ENCODE measurements at places on chromosomes 16 and 17.
A peak's percentile ranks its signal among the peaks of the same experiment; 100 is the strongest.

- no peak for DNase-seq
Measured at GRCh38 chr16:49120631-49121030, 161.0 kb downstream of the CBLN1 start.

GRCh38 chr16:87241137-87241771 is 75.9 kb downstream of the C16orf95 start:
- no peak for DNase-seq

DNA sequence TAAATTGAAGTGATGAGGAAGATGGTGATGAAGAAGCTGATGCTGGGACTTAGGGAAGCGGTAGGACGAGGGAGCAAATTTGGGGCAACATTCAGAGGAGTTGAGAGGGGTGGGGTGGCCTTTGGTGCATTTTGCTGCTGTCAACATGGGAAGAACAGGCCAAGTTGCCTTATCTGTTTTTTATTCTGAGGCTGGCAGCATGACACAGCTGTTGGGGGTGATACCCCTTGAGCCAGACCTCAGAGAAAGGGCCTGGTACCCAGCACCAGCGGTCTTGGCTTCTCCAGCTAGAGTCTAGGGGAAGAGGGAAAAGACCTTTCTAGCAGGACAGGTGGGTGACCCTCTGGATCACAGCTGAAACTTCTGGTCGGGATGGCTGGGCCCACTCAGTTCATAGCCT is 4.6 kb downstream of the IGFBP4 start:
- DNase-seq: no peak

GRCh38 chr16:87207509-87207908 is 109.7 kb downstream of the C16orf95 start:
- DNase-seq: no peak

GRCh38 chr16:57507136-57508034 is 21.1 kb upstream of the DOK4 start:
- DNase-seq: no peak

DNA sequence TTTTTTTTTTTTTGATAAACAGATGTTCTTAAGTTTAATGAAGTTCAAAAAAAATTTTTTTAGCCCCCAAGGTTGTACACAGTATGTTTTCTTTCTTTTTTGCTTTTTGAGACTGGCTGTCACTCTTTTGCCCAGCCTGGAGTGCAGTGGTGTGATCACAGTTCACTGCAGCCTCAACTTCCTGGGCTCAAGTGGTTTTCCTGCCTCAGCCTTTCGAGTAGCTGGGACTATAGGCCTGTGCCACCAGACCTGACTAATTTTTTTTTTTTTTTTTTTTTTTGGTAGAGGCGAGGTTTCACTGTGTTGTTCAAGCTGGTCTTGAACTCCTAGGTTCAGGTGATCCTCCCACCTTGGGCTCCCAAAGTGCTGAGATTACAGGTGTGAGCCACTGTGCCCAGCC is 12.8 kb downstream of the ITGAE start:
- peak; percentile 66 for DNase-seq

- no peak for DNase-seq
Measured at GRCh38 chr17:30947796-30948195, 23.0 kb upstream of the RNF135 start.

DNA sequence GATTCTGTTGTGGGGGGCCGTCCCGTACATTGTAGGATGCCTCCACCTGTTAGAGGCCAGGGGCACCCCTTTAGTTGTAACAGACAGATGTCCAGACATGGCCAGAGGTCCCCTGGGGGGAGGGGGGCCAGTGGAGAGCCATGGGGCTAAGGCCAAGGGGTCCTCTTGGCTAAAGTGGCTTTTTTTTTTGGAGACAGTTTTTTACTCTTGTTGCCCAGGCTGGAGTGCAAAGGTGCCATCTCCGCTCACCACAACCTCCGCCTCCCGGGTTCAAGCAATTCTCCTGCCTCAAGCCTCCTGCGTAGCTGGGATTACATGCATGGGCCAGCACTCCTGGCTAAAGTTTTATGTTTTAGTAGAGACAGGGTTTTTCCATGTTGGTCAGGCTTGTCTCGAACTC is 229.0 kb downstream of the CPPED1 start:
- no peak for DNase-seq

DNA sequence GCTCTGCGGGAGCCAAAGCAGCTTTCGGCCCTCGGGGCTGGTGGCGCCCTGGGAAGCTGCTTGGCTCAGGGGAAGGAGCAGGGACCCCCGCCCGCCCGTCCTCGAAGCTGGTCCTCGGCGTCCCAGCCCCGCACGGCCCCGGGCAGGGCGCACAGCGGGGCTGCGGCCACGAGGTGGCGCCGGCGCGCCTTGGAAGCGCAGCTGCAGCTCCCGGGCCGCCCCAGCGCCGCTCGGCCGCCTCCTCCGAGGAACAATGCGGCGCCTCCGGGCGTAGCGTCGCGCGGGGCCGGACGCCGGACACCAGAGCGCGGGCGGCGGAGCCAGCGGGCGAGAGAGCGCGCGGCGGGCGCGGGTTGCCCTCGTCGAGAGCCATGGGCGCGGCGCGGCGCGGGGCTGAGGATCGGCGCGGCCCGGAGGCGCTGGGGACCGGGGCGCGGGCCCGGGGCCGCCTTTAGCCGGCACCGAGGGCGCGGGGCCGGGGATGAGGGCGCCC is at the start of gene MGAT5B:
TSS of gene MGAT5B (plus strand) at position 229 of the 493 bp plus-strand sequence. CDS start 626 bp downstream, outside the sequence.
- DNase-seq: peak; percentile 84

DNA sequence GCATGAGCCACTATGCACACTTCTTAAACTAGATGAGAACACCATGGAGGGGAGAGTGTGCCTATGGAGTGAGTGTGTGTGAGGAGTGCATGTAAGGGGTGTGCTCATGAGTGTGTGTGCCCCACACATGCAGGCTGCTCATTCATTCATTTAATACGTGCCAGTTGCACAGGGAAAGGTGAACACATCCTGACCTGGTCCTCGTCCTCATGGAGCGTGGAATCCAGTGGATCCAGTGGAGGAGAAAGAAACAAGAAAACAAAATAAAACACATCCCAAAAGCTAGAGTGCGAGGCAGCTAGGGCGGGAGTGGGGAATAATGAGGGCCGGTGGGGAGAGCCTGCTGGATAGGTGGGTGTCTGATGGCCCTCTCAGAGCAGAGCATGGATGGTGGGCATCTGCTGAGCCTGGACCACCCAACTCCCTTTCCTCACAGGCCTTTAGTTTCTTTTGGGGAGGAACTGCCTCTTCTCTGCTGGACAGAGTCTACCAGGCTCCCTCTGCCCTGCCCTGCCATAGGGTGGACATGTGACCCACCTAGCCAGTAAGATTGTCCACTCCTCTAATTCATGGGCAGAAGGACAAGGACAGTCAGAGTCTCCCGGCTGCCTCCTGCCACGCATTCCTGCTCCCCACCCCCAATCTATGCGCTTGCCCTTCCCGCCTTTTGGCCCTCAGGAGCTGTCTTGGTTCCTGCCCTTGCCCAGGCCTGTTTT is 204.3 kb downstream of the RAB11FIP4 start:
- DNase-seq: no peak

DNA sequence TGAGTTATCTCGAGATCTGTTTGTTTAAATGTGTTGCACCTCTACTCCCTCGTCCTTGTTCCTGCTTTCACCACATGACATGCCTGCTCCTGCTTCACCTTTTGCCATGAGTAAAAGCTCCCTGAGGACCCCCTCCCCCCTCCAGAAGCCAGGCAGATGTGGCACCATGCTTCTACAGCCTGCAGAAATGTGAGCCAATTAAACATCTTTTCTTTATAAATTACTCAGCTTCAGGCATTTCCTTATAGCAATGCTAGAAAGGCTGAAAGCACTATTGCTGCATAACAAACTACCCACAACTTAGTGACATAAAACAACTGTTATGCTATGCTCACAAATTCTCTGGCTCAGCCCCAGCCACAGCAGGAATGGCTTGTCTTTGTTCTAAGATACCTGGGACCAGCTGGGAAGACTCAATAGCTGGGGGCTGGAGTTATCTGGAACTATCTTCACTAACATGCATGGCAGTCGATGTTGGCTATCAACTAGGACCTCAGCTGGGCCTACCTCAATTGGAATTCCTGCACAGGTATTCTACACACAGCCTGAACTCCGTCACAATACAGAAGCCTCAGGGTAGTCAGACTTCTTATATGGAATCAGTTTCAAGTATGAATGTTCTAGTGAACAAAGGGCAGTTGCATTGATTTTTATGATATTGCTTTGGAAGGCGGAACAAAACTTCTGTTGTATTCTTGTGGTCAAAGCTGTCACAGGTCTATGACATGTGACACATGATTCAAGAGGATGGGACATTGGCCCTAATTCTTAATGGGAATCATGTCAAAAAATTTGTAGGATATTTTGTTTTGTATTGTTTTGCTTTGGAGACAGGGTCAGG is 186.0 kb upstream of the PIRT start:
- DNase-seq: no peak

GRCh38 chr17:78474614-78475146 is 96.2 kb downstream of the PGS1 start:
- DNase-seq: peak; percentile 94

DNA sequence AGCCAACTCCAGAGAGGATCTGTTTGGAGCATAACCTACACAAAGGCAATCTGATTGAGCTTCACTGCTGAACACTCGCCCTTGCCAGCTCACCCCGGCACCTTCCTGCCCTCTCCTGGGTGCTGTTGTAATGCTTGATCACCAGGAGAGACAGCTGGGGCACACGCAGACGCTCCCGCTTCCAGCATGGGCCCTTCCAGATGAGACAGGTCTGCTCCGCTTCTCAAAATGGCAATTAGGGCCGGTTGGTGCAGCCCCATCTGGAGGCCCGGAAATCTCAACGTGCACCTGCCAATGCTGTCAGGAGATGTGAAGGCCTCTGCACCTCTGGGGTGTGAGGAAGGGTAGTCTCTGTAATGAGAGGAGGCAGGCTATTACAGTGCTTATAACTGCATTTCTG is 206.1 kb downstream of the ABCC12 start:
- DNase-seq: no peak

DNA sequence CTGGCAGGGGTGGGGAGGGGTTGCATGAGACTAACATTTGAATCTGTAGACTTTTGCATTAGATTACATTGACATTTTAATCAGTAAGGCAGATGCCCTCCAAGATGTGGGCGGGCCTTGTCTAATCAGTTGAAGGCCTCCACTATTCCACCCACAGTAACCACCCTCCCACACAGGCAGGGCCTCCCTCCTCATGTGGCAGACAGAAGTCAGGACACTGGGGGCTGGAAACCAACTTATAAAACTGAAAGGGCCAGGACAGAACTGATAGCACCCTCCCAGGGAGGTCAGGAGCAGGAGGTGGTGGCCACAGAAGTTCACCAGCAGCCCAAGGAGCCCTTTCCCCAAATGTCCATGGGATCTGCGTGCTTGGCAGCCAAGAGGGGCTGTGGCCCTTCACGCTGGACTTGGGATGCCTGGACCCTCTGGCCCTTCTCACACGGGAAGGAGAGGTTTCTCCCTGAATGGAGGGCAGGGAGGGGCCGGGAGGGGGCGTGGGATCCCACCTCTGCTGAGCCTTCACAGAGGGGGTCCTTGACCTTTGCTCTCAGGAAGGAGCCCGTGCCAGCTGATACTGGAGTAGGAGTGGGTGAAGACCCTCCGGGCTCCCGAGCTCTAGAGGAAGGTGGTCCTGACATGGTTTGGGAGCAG is 4.6 kb downstream of the PYCR1 start:
- DNase-seq: no peak
